ENCODE measurements at places on chromosomes 6 and 20.

- DNase-seq, result no peak
Measured at GRCh38 chr6:15132854-15133670, 112.8 kb upstream of the JARID2 start.

DNA sequence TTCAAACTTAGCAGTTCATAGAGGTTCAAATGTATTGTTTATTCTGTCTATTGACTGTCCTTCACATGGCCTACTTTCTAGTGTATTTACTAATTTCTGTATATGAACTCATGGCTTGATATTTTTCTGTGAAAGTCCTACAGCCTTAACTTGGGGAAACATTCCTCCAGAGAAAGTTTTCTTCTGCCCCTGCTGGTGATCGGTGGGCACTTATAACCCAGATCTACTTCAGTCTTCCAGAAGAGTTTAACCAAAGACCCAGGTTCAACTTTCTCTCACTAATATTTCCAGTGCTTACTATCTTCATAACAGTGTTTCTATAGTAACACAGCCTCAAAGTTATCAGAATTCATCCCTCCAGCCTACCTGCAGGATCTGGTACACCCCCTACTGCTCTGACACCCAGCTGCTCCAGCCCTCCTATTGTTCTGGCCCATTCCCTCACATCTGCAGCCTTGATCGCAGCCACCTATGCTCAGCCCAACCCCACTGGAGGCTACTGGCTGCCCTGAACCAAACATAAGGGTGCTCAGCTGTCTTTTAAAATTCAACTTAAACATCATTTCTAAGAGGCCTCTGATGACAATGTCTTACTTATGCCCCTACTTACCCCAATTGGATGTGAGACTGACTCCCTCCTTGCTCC lies 72.3 kb downstream of the TBX18 start:
- no peak for DNase-seq

GRCh38 chr6:157813191-157813590 lies 9.9 kb upstream of the SNX9 start:
- DNase-seq, result no peak

DNA sequence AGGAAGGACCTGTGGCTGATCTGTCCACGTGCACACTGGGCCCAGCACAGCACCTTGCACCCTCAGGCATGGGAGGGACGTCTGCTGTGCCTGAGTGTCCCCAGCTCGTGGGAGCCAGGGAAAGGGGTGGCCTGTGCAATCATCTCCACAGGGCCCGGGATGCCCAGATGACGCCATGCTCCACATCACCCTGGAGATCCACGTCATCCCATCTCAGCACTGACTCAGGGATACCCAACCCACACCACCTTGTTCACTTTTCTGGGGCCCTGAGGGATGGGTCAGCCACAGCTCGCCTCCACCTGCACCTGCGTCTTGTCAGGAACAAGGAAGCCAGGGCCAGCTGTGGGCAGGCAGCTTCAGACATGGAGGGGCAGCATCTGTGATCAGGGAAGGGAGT lies 48.2 kb downstream of the RAB44 start:
- no peak for DNase-seq

- no peak for DNase-seq
Measured at GRCh38 chr6:75220357-75220756, 14.5 kb upstream of the COL12A1 start.

- DNase-seq, result no peak
Measured at GRCh38 chr6:167053895-167054530, 54.8 kb downstream of the CEP43 start.

GRCh38 chr6:24274441-24275083 lies 83.3 kb downstream of the DCDC2 start:
- DNase-seq, result no peak

GRCh38 chr6:152089992-152090391 lies 282.5 kb downstream of the ESR1 start:
- DNase-seq, result no peak

Data from activated naive CD4-positive, alpha-beta T cell treated with anti-CD3 and anti-CD28 coated beads, Interleukin-2, amount 10 ng/mL, durations not matched to agents 7 days and 5 days (primary cell).